ENCODE measurements at places on chromosomes 4 and X.

DNA sequence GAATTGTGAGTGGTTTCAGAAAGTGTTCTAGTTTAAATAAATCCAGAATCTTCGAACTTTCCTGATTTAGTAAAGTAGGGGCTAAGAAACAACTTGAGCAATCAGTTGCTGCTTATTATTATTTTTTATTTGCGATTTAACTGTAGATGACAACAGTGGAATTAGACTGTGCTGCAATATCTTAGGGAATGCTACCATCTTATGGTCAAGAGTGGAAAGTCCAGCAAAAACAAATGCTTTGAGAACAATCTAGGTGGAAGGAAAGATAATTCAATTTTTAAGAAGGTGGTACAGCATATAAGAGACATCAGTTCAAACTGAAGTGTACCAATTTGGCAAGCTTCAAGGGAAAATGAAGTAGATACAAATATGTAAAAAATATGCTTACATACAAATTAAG is 73.3 kb downstream of the CYLC1 start:
- DNase-seq, result no peak

DNA sequence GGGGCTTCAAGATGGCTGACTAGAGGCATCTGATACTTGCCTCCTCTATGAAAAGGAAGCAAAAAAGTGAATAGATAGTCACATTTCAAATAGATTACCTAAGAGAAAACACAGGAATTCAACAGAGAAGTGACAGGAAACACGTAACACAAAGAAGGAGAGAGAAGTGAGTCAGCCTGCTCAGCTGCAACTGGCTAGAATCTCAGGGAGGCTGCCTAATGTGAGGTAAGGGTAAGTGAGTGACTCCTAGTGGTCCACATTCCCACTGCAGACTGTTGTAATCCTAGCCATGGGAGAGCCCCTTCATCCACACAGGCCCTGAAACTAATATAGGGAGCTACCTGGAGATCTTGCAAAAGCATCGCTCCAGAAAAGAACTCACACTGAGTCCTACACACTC is 179.2 kb downstream of the SLC7A11 start:
- DNase-seq, result no peak

- no peak for DNase-seq
These were observed 28.6 kb upstream of the LSM6 start for GRCh38 chr4:146146918-146147317.

DNA sequence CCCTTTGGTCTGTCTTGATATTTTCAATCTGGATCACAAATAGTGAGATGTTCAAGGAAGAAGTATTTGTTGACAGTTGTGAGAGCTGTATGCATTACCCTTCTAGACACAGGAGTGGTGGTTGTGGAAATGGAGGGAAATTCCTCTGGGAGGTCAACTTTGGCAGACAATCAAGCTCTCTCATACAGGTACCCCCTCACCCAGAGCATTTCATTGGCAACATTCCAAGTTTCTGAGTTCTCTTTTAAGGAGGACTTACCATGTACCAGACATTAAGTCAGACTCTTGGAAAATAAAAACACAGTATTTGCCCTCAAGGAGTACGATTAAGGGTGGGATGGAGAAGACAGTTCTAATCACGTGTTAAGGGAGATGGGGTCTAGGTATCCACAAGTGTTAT is 45.3 kb downstream of the KLHL15 start:
- DNase-seq, result no peak

DNA sequence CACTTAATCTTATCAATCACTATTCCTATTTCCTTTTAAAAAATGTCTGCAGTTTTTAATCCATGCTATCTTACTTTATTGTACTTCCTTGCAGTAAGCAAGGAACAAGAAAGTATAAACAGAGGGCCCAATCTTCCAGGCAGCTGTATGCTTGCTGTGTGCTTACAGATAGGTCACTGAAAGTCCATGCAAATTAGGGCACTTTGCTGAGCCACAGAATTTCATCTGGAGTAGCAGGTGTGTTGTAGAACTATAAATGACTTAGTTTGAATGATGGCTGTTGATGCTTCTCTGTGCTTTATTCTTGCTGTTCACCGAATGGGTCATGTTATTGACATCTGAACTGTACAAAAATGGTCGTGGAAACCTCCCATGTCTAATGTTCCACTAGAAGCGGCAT is 154.6 kb downstream of the ATOH1 start:
- DNase-seq, result no peak

- DNase-seq, result no peak
These were observed 450.3 kb upstream of the PCDH7 start for GRCh38 chr4:30269850-30270249.

- no peak for DNase-seq
These were observed 12.6 kb upstream of the MXD4 start for GRCh38 chr4:2274320-2275043.

DNA sequence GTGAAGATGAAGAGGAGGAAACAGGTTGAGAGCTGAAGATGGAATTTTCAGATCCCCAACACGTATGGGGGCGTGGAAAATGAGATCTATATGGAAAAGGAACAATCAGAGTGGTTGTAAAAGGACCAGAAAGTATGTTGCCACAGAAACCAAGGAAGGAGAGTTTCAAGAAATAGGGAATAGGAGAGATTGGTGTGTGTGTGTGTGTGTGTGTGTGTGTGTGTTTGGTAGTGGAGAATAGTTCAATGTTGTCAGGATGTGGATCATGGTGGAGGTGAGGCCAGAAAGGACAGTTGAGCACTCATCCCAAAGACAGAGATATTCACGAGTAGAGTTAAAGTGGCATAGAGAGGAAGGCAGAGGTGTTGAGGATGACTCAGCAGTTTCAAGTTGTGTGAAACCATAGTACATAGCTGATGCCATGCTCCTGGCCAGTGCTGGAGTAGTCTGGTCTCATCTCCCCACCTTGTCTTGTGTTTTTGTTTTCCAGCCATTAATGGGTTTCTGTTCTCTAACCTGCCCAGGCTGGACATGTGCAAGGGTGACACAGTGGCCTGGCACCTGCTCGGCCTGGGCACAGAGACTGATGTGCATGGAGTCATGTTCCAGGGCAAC is 36.1 kb downstream of the HEPH start:
- no peak for DNase-seq

- DNase-seq, result no peak
These were observed 308.5 kb downstream of the EVC2 start for GRCh38 chr4:5399790-5400421.

DNA sequence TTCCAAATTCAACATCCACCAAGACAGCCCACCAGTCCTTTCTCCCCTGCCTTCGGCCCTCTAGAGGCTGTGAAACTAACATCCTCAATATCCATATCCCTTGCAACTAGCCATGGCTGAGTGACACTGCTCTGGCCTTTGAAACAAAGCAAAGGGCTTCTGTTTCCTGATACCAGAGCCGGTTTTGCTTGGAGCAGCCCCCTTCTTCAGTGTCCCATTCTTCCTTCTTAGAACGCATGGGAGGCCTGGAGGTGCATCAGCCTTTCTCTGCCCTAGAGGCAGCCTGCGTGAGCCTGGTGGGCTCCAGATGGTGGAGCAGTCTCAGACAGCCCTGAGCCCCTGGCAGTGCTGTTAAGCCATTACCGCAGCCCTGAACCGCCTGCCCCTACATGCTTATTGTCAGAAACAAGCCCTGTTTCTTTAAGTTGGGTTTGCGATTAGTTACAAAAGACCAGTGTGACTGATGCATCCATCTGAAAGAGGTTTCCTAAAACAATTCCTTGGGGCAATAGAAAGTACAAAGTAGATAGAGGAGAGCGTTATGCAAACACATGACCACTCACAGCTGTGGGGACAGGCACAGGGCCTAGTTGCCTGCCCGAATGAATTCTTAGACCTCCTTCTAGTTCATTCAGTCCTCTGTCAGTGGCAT is 74.1 kb downstream of the EVC start:
- DNase-seq, result no peak

DNA sequence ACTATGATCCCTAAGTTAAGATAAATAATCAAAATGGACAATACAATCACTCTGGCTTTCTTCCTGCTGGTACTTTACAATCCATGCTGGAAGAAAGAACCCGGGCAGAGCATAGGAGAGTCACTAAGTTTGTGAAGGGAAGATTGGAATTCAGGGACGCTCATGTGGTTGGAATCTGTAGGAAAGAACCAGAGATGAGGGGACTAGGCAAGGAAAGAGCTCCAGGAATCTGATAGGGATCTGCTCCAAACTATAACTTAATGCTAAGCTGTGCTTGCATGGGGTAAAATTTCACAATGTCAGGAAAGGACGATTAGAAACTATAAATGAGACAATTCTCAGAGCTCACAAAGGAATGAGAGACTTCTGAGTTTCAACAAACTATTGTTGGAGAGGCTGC is 167.5 kb downstream of the ADGRA3 start:
- no peak for DNase-seq

DNA sequence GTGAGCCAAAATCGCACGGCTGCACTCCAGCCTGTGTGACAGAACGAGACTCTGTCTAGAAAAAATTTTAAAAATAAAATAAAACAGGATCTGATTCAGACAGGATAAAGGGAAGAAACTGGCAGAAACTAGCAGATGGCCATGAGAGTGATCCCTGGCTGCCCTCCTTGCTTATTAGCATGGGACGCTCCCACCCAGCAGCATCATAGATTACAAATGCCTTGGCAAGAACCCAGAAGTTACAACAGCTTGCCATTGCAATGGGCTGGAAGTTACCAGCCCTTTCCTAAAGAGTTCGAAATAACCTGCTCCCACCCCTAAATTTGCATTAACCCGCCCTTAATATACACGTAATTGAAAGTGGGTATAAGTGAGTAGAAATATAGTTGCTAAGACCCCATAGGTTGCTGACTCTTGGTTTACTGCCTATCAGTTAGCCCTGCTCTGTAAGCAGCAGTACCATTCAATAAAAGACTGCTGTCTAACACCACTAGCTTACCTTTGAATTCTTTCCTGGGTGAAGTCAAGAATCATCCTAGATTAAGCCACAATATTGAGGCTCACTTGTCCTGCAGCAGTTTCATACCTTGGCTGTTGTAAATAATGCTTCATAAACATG is 9.1 kb upstream of the XAGE2 start:
- no peak for DNase-seq

DNA sequence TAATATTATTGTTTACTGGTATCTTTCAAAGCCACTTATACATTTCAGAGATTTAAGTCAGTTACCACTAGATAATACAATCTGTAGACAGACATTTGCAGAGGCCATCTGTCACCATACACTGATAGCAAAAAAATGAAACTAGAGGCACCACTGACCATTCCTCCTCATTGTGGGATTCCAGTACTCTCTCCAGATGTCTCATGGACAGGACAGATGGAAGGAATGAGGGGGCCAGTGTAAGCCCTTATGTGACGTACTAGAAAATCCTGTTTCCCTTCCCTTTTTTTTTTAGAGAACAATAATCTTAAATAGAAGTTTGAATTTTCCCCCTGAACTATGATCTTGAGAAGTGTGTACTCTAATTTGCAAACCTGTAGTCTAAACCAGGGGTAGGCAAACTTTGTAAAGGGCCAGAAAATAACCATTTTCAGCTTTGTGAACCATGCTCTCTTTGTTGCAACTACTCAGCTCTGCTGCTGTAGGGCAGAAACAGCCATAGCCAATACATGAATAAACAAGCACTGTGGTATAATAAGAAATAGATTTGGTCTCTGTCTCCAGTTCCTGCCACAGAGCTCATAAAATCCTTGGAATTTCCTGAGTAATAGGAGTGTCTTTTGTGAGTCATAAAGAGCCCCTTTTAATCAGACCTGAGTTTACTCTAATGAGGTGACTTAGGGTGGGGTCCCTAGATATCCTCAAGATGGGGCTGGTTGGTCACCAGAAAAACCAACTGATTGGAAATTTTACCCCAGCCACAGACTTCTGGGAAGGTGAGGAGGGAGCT is 90.4 kb downstream of the MOSPD2 start:
- no peak for DNase-seq

DNA sequence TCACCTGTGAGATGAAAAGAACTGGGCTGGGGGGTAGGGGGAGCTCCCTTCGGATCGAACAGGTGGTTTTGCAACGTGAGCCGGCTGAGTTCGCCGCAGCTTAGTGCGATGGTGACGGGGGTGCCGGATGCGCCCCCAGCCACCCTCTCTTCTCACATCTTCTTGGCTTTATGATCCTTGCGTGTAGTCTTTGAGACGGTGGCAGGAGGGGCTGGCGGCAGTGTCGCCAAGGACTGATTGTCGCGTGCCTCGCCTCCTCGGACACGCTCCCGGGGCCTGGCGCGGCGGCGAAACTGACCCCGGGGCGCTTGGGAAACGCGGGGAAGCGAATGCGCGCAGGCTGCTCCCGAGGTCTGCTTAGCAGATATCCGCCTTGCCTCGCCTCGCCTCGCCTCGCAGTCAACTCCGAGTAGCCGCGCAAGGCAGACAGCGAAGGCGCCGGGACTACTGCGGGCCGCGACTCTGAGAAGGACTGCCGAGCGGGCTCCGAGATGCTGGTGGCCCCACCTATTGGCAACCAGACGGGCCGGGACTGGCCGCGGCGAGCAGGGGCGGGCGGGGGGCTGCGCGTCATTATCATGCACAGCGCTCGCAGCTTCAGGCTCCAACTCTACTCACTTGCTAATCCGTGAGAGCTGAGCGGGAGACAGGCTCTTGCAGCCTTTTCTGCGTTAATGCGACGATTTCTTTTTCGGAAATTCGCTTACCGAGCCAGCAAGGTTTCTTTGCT is 1.5 kb downstream of the GRID2 start:
- DNase-seq, result no peak
